ENCODE measurements at places on chromosomes 2 and 18. TPM values are rescaled to one million over a fixed set of nuclear protein-coding genes. Genes with fewer than 3 reads are reported as not detected.

- DNase-seq = no peak
Measured at GRCh38 chr2:1708476-1709334, 35.6 kb downstream of the PXDN start.

DNA sequence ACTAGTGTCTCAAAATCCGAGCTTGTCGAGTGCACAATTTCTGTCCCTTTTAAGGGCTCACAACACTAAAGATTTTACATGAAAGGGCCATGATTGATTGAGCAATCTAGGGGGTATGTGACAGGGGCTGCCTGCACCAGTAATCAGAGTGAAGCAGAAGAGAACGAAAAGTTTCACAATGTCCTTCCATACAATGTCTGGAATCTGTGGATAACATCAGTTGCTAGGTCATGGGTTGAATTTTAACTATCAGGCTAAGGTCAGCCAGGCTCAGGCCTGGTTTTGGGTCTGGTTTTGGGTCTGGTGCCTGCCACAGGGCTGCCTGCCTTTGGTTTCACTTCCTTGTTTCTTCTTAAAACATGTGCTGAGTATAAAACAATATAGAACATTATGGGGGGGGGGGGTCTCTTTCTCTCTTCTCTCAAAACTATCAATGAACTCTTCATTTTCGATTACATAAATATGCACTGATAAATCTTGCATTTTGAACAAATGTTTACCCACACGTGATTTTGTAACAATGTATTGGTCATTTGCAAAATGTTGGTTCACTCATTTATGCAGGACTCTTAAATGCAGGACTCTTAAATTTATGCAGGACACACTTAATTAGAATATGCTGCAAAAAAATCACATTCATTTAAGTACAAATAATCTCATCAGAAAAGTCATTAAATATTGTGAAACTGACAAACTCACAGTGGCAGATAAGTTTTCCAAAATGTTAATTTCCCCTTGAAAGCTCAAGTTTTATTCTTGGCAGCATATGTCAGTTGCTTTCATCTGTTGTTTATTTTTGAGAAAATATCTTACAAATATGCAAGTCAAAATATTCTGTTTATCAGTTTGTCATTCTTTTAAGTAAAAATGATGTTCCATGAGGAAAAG, 290.5 kb upstream of the KYNU start:
- peak; percentile 12 for DNase-seq

GRCh38 chr2:205369813-205370212, 312.5 kb upstream of the NRP2 start:
- no peak for DNase-seq

DNA sequence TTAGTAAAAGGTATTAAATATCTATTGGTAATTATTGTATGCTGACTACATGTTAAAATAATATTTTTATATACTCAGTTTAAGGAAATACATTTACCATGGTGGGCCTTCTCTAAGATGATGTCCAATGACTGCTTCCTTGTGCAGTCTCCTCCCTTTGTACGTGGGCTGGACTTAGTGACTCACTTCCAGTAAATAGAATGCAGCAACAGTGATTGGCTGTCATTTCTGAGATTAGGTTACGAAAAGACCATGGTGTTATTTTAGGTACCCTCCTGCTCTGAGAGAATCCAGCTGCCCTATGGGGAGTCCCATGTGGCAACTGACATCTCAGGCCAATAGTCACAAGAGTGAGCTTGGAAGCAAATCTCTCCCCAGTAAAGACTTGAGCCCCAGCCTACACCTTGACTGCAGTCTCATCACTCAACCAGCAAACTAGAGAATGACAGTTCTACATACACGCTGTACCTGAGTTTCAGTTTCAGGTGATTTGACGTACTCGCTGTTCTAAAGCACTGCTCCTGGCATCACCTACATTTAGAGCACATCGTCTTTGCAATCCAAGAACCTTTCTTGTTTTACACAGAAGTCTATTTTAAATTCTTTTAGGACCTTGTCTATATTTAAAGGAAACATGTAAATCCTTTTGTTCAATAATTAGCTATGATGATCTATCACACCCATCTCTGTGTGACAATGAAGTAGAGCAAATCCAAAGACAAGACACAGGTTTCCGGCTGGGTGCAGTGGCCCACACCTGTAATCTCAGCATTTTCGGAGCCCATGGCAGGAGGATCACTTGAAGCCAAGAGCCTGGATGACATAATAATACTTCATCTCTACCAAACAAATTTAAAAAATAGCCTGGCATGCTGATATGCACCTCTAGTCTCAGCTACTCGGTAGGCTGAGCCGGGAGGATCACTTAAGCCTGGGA, 87.2 kb downstream of the COBLL1 start:
- DNase-seq = no peak

DNA sequence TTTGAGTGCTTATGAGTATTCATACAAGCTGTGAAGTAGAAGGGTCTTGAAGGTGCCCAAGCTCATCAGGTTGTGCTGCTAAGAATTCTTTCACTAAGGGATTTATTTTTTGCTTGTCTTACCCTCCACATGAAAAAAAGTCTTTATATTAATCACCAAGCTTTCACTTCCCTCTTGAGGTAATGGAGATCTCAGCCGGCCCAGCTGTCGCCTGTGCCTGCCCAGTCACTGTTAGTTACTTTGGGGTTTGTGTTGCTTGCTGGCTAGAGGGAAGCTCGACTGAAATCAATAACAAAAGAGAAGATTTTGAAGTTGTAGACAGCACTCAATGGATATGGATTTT, 21.9 kb downstream of the MC2R start:
- no peak for DNase-seq

GRCh38 chr2:190996947-190997346, 17.0 kb downstream of the STAT1 start:
- no peak for DNase-seq

DNA sequence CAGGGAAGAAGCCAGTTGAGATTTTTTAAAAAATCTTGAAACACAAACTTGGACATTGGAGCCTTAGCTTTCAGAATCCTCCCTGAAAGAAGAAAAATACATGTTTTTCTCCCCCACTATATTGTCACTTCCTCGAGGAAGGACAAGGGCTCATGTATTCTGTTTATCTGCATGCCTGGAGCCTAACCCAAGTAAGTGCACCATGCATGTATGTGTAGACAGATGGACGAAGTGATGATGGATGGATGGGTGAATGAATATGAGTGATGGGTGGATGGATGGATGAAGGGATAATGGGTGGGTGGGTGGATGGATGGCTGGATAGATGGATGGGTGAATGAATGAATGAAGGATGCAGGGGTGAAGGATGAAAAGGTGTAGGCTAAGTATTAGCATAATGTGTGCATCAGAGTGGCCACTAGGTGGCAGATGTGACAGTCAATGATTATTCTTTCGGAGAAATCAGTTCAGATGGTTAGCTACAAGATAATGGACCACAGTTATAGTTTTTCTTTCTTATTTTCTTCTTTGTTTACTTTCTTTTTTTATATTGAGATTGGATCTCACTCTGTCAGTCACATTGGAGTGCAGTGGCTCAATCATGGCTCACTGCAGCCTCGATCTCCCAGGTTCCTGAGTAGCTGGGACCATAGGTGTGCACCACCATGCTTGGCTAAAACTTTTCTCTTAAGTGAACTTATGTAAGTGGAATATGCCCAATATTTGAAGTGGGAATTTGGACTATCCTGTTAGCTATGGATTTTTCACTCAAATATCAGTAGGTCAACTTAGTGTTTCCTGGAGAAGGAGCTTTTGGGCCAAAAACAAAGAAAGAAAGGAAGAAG, 18.5 kb upstream of the CCDC93 start:
- DNase-seq = no peak

DNA sequence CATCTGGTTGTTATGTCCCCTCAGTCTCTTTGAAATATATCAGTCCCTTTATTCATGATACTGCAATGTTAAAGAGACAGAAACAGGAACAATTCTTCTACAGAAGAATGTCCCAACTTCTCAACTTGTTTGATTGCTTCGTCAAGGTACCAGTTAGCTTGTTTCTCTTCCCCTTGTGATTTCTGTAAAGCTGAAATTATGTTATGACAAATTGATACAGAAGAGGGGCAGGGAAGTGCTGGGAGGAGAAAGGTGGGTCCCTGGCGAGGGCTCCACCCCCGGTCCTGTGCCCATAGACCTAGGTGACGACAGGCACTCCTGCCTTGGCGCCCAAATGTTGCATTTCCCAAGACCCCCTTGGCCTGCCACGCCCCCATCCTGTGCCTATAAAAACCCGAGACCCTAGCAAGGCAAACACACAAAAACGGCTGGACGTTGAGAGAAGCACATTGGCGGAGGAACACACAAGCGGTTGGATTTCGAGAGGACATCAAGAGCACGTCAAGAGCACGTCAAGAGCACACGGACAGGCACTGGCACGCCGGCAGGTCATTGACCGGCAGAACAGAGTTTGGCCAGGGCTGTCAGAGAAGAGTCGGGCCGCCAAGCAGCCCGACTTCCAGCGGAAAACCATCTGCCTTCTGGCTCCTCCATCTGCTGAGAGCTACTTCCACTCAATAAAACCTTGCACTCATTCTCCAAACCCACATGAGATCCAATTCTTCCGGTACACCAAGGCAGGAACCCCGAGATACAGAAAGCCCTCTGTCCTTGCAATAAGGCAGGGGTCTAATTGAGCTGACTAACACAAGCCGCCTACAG, 11.5 kb upstream of the RTN4 start:
- no peak for DNase-seq

GRCh38 chr2:10800163-10800562, 12.4 kb downstream of the PDIA6 start:
- no peak for DNase-seq

DNA sequence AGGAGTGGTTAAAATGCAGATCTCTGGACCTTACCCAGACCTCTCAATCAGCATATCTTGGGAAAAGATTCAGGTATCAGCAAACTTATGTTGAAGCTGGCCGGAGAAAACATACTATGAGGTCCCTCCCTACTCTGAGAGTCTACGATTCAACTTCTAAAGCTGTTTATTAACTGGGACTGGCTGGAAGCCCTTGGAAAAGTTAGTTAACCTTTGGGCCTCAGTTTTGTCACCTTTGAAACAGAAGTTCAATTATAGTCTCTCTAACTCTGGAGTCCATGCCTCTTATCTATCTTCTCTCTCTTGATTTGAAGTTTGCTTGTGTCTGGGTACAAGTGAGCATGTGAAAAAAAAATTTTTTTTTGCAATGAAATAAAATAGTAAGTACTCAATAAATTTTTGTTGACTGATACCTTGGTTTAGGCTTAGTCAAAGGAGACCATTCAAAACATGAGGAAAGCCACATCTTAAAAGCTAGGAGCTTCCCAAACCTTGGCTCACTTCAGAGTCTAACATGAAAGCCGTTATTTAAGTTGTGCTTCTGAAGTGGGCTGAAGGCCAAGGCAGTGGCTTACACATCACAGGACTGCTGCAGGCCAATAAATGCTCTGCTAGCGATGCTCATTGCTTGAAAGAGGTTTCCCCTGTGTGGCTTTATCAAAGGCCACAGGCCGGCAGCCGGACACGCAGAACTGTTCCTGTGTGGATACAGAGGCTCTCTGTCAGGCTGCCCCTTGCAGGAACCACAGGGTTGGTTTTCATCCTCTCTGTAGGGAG, 110.6 kb upstream of the FAM136A start:
- DNase-seq = no peak

DNA sequence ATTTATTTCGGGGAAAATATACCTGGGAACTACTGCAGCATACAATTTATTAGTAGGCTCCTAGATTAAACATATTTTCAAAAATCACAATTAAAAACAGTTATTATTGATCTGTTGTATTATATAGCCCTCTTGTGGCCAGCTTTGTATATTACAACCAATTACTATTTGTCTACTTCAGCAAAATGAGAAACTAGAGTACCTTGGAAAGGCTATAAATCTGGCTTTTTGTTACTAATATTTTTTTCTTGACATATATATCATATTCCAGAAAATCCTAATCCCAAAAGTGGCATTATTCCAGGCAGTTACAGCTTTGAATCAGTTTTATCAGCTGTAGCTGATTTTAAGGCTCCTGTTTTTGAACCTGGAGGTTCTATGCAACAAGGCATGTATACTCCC, 101.2 kb downstream of the UBR3 start:
- DNase-seq = peak; percentile 22

DNA sequence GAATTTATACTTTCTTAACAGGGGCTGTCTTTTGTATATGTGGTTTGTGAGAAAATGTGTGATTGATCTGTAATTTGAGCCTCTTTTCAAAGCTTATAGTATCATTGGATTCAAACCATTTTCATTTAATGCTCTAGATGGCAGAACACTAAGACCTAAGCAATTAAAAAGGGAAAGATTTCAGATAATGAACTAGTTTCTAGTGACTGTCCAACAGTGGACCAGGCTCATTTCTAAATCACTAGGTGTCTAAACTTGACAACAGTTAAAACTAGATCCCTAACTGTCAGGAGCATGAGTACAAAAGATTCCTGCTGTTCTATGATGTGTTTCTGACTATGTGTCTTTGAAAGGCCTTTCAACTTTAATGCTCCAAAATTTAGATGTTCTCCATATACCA, 54.6 kb downstream of the ANKRD44 start:
- DNase-seq = no peak

DNA sequence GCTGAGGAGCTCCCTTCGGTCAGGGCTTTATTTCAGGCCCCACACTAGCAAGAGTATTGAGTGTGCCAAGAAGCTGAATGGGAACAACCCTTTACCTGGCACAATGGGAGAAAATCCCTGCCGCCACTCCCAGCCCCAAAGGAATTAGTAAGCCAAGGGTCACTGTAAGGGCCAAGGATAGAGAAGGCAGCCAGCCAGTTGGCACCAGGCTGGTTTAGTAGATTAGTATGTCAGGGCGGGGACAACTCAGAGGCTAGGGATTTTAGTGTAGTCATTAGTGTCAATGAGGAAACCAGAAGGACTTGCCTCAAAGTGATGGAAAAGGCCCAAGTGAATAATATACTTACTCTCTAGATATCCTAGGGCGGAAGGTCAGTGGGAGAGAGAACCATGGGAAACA, 34.9 kb upstream of the CYP26B1 start:
- no peak for DNase-seq

SLC16A14 gene
- 1.0 TPM for total RNA-seq

CACNB4 gene
- 0.14 TPM for total RNA-seq

SH3RF3 gene
- 1.7 TPM for total RNA-seq

DNER gene
- total RNA-seq = 2.7 TPM
